Stomach (tissue), 19 donors: ENCODE measurements at places on chromosomes 1 and 21.

GRCh38 chr1:51535006-51535592 lies 16.0 kb upstream of the EPS15 start:
- DNase-seq: peak; percentile 77
- H3K4me3 ChIP-seq: no peak overlapping the region
- H3K4me1 ChIP-seq: no peaks in the 10 kb centered on the region
- H3K27ac ChIP-seq: peak overlapping the region; percentile 16
- H3K27me3 ChIP-seq: no peaks in the 10 kb centered on the region

DNA sequence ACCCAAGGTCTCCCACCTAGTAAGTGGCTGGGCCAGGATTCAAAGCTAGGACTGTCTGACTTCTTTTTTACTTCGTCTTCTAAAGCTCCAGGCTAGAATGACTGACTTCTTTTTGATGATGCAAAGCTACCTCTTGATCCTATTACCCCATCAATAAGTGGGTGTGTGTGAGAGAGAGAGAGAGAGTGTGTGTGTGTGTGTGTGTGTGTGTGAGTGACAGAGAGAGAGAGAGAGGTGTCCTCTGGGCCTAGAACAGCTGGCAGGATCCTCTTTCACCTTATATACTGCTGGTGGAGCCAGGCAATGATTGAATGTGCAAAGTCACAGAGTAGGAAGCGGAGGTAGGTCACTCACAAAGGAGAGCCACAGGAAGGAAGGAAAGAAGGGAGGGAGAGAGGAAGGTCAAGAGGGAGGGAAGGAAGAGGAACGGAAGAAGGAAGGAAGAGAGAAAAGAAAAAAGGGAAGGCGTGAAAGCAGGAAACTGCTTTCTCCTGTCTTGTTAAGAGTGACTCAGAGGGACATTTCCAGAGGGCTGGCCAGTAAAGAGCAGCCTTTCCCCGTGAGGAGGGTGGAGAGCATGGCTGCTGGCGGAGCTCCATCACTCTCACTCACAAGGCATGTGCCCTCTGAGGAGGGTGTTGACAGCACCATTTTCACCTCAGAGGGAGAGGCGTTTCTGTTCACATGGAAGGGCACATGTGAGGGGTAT lies 68.9 kb downstream of the CDC7 start:
- H3K36me3 ChIP-seq: no peaks in the 10 kb centered on the region
- peak; percentile 40 for DNase-seq
- H3K4me1 ChIP-seq: peaks cover 6% of the 10 kb centered on the region
- no peak overlapping the region for H3K4me3 ChIP-seq
- no peaks in the 10 kb centered on the region for H3K27me3 ChIP-seq

GRCh38 chr1:156155756-156156510 lies 2.5 kb downstream of the SEMA4A start:
- H3K4me3 ChIP-seq: peak overlapping the region; percentile 24
- H3K4me1 ChIP-seq: no peaks in the 10 kb centered on the region
- peaks cover 3% of the 10 kb centered on the region for H3K27me3 ChIP-seq

DNA sequence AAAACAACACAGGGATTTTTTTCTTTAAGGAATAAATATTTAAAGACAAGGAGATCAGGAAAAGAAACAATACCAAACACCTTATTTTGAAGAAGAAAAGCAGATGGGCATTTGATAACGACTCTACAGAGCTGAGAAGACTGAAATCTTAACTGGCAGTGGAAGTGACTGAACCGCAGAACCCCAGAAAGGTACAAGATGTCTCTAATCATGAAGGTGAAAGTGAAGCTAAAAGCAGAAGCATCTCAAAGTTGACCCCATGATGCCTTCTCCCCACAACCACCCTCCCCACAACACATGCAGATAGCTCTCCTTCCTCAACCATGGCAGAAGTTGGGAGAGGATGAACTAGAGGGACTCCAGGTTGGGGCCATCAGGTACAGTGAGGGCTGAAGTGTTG lies 129.6 kb downstream of the ZNF648 start:
- H3K36me3 ChIP-seq: no peaks in the 10 kb centered on the region
- no peaks in the 10 kb centered on the region for H3K27me3 ChIP-seq
- no peak for DNase-seq
- H3K4me1 ChIP-seq: no peaks in the 10 kb centered on the region
- H3K27ac ChIP-seq: no peak overlapping the region

- no peak overlapping the region for H3K4me3 ChIP-seq
- no peaks in the 10 kb centered on the region for H3K27me3 ChIP-seq
- DNase-seq: no peak
- no peak overlapping the region for H3K27ac ChIP-seq
- peaks cover 23% of the 10 kb centered on the region for H3K4me1 ChIP-seq
These were observed 126.3 kb upstream of the JUN start for GRCh38 chr1:58909914-58910681.

- no peaks in the 10 kb centered on the region for H3K27me3 ChIP-seq
- no peaks in the 10 kb centered on the region for H3K36me3 ChIP-seq
- H3K4me3 ChIP-seq: no peak overlapping the region
- no peaks in the 10 kb centered on the region for H3K4me1 ChIP-seq
These were observed 577.8 kb upstream of the NR5A2 start for GRCh38 chr1:199449681-199450080.

- H3K27ac ChIP-seq: peak overlapping the region; percentile 88
- H3K27me3 ChIP-seq: no peaks in the 10 kb centered on the region
- H3K4me1 ChIP-seq: peaks cover 62% of the 10 kb centered on the region
- peaks cover 72% of the 10 kb centered on the region for H3K36me3 ChIP-seq
These were observed 41.3 kb downstream of the PIK3C2B start for GRCh38 chr1:204453141-204453772.

GRCh38 chr1:206556750-206557635 lies 49.7 kb downstream of the RASSF5 start:
- peak overlapping the region; percentile 60 for H3K4me3 ChIP-seq
- peak; percentile 88 for DNase-seq
- H3K36me3 ChIP-seq: peaks cover under 1% of the 10 kb centered on the region
- H3K27me3 ChIP-seq: no peaks in the 10 kb centered on the region
- H3K4me1 ChIP-seq: peaks cover 60% of the 10 kb centered on the region

DNA sequence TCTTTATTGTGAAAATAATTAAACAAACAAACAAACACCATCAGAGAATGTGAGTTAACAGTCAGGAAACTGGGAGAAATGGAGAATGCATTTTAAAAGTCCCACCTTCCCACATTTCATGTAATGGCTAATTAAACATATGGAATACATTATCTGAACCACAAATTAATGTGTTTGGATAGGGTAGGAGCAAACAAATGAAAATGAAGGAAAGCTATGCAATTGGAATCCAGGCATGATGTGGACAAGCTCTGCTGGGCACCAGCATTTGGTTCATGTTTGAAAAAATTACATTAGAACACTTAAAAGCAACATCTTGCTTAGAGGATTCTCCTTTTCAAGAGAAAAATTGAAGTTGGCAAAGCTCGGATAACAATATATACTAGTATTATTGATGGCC lies 628.1 kb downstream of the LMO4 start:
- no peak overlapping the region for H3K4me3 ChIP-seq
- no peaks in the 10 kb centered on the region for H3K27me3 ChIP-seq
- DNase-seq: no peak
- H3K27ac ChIP-seq: no peak overlapping the region
- no peaks in the 10 kb centered on the region for H3K36me3 ChIP-seq

- H3K36me3 ChIP-seq: peaks cover 6% of the 10 kb centered on the region
- H3K27me3 ChIP-seq: no peaks in the 10 kb centered on the region
- H3K4me1 ChIP-seq: no peaks in the 10 kb centered on the region
- H3K4me3 ChIP-seq: no peak overlapping the region
- DNase-seq: peak; percentile 26
These were observed 8.9 kb downstream of the DCLRE1B start for GRCh38 chr1:113913887-113914664.

DNA sequence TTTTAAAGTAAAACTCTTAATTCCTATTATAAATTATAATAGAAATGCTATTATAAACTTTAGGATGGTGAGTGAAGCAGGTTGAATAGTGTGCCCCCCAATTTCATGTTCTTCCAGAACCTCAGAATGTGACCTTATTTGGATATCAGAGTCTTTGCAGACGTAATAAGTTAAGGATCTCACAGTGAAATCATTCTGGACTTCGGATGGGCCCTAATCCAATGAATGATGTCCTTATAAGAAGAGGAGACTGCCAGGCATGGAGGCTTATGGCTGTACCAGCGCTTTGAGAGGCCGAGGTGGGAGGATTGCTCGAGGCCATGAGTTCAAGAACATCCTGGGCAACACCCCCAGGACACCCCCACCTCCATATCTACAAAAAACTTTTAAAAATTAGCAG lies 9.4 kb upstream of the MT1HL1 start:
- H3K4me1 ChIP-seq: peaks cover 22% of the 10 kb centered on the region
- H3K36me3 ChIP-seq: no peaks in the 10 kb centered on the region
- peak overlapping the region; percentile 88 for H3K27ac ChIP-seq
- no peak for DNase-seq
- H3K27me3 ChIP-seq: no peaks in the 10 kb centered on the region

DNA sequence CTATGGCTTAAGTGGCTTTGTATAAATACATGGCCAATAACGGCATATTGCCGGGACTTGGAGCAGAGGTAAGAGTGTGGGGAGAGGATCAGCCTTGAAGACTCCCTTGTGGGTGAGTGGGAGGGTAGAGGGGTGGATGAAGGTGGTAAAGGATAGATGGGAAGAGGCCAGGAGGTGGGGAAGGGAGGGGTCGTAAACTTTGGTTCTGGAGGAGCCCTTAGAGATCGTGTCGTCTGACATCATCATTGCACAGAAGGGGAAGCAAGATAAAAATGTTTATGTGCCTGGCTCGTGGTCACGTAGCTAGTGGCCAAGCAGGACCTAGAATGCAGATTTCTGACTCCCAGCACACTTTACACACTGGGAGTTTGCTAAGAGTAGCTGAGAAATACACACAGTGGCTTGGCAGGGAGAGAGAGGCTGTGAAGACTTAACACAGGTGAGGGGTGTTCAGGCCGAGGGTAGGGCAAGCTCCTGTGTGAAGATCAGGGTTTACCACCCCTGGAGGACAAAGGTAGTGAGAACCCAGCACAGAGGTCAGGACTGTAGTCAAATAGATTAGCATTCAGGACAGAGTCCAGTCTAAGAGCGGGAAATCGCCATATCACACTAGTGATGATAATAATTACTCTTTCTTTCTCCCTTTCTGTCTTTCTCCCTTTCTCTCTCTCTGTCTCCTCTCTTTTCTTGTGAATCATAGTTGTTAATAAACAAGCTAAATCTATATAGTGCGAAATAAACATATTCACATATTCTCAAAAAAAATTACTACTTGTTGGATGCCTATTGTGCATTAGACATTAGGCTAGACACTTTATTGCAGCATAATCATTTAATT lies 75.5 kb downstream of the LRRC8D start:
- DNase-seq: peak; percentile 20
- no peaks in the 10 kb centered on the region for H3K27me3 ChIP-seq
- no peak overlapping the region for H3K27ac ChIP-seq
- H3K36me3 ChIP-seq: no peaks in the 10 kb centered on the region
- no peak overlapping the region for H3K4me3 ChIP-seq

- peaks cover 26% of the 10 kb centered on the region for H3K27me3 ChIP-seq
- H3K4me1 ChIP-seq: peaks cover 7% of the 10 kb centered on the region
- H3K27ac ChIP-seq: no peak overlapping the region
- H3K36me3 ChIP-seq: no peaks in the 10 kb centered on the region
- H3K4me3 ChIP-seq: no peak overlapping the region
These were observed 3.4 kb downstream of the EPHA10 start for GRCh38 chr1:37761416-37762095.

DNA sequence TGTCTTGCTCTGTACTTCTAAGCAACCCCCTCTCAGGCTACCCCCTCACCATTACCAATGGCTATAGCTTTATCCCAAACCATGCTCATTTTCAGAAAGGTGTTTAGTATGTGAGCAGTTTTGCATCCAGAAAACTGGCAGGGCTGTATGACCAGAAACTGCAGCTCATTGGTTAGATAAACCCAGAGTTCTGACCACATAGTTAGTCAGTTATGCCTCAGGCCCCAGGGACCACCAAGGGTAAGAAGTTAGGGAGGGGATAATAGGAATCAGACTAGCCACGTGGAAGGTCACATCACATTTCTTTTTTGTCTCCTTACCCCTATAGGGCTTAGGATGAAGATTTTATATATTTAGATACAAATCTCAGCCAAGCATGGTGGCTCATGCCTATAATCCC lies 1.2 kb downstream of the ITGA10 start:
- no peak overlapping the region for H3K27ac ChIP-seq
- H3K4me3 ChIP-seq: no peak overlapping the region
- no peaks in the 10 kb centered on the region for H3K27me3 ChIP-seq
- H3K4me1 ChIP-seq: peaks cover 7% of the 10 kb centered on the region

GRCh38 chr1:215357901-215358300 lies 209.2 kb upstream of the KCTD3 start:
- no peaks in the 10 kb centered on the region for H3K36me3 ChIP-seq
- H3K27me3 ChIP-seq: no peaks in the 10 kb centered on the region
- no peak overlapping the region for H3K27ac ChIP-seq
- H3K4me3 ChIP-seq: no peak overlapping the region
- DNase-seq: no peak

GRCh38 chr1:207503950-207504349 lies 8.0 kb downstream of the CR1 start:
- H3K4me1 ChIP-seq: no peaks in the 10 kb centered on the region
- no peak for DNase-seq
- no peaks in the 10 kb centered on the region for H3K27me3 ChIP-seq
- no peak overlapping the region for H3K27ac ChIP-seq

- no peaks in the 10 kb centered on the region for H3K36me3 ChIP-seq
- no peak overlapping the region for H3K27ac ChIP-seq
- peaks cover 12% of the 10 kb centered on the region for H3K27me3 ChIP-seq
These were observed 37.9 kb downstream of the RAB3B start for GRCh38 chr1:51952638-51953037.

GRCh38 chr1:171855381-171855780 lies 14.1 kb downstream of the DNM3 start:
- no peak overlapping the region for H3K27ac ChIP-seq
- no peaks in the 10 kb centered on the region for H3K4me1 ChIP-seq
- H3K27me3 ChIP-seq: no peaks in the 10 kb centered on the region
- H3K4me3 ChIP-seq: no peak overlapping the region
- H3K36me3 ChIP-seq: no peaks in the 10 kb centered on the region

- peaks cover 29% of the 10 kb centered on the region for H3K4me1 ChIP-seq
- H3K27me3 ChIP-seq: no peaks in the 10 kb centered on the region
- no peak overlapping the region for H3K27ac ChIP-seq
- no peak overlapping the region for H3K4me3 ChIP-seq
These were observed 78.7 kb downstream of the DYRK1A start for GRCh38 chr21:37445228-37445627.

GRCh38 chr1:110309767-110310166 lies 29.4 kb upstream of the RBM15 start:
- no peaks in the 10 kb centered on the region for H3K27me3 ChIP-seq
- H3K27ac ChIP-seq: no peak overlapping the region
- no peaks in the 10 kb centered on the region for H3K36me3 ChIP-seq
- H3K4me3 ChIP-seq: no peak overlapping the region

DNA sequence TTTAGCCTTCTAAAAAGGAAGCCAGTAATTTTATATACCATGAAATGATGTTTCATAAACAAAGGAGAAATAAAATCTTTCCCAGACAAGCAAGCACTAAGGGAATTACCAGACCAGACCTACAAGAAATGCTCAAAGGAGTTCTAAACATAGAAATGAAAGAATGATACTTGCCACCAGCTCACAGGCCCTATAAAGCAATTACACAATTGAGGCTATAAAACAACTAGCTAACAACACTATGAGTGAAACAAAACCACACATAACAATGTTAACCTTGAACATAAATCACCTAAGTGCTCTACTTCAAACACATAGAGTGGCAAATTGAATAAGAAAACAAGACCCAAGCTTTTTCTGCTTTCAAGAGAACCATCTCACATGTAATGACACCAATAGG lies 123.8 kb downstream of the BARHL2 start:
- no peak overlapping the region for H3K27ac ChIP-seq
- no peaks in the 10 kb centered on the region for H3K27me3 ChIP-seq
- DNase-seq: no peak
- H3K4me3 ChIP-seq: no peak overlapping the region

GRCh38 chr1:19010503-19010902 lies 54.0 kb upstream of the IFFO2 start:
- H3K4me3 ChIP-seq: no peak overlapping the region
- no peaks in the 10 kb centered on the region for H3K27me3 ChIP-seq
- H3K27ac ChIP-seq: peak overlapping the region; percentile 88
- H3K4me1 ChIP-seq: peaks cover 67% of the 10 kb centered on the region
- DNase-seq: peak; percentile 55
